ENCODE measurements at places on chromosomes 12 and 14.

DNA sequence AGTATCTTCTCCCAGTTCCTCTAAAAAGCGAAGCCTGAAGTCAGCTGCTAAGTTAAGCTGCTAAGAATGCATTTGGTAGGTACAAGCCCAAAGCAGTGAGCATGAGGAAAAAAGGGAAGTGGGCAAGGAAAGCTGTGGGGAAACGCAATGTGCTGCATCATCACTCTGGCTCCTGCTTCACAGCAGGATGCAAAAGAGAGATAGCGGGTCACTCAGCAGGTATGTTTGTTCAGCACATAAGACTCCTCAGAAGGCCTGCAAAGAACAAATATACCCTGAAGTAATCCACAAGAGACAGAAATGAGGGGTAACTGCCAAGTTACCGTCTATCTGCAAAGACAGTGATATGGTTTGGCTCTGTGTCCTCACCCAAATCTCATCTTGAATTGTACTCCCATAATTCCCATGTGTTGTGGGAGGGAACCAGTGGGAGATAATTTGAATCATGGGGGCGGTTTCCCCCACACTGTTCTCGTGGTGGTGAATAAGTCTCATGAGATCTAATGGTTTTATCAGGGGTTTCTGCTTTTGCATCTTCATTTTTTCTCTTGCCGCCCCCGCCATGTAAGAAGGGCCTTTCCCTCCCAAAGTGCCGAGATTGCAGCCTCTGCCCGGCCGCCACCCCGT is 127.4 kb upstream of the EGLN3 start:
- no peak for DNase-seq

DNA sequence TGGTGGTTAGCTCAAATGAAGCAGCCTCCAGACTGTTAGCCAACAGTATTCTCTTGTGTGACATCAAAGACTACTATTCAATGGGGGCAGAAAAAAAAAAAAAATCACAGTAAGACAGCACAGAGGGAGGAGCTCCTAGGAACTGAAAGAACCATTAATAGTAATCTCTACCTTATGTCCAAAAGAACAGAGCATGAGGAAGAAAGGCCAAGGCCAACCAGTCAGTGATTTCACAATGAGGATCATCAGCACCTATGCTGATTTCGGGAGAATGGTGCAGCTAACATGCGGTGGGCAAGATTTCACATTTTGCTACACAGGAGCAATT is 66.3 kb upstream of the SOX5 start:
- DNase-seq = no peak

DNA sequence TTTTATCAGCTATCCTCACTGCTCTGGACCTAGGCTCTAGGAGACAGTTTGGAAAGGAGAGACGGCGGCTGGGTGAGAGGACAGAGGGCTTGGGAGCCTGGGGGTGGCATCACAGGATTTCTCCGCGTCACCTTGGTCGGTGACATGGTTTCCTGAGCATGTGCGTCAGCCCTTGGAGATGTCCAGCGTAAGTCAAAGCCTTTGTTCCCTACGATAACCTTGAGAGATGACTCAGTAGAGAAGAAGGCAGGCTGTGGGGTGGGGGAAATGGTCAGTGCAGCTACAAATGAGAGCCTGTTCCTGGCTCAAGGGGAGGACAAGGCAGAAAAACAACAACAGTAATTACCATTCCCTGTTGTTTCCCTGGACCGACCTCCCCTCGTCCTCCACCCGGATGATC is 90.2 kb upstream of the TBX3 start:
- no peak for DNase-seq

DNA sequence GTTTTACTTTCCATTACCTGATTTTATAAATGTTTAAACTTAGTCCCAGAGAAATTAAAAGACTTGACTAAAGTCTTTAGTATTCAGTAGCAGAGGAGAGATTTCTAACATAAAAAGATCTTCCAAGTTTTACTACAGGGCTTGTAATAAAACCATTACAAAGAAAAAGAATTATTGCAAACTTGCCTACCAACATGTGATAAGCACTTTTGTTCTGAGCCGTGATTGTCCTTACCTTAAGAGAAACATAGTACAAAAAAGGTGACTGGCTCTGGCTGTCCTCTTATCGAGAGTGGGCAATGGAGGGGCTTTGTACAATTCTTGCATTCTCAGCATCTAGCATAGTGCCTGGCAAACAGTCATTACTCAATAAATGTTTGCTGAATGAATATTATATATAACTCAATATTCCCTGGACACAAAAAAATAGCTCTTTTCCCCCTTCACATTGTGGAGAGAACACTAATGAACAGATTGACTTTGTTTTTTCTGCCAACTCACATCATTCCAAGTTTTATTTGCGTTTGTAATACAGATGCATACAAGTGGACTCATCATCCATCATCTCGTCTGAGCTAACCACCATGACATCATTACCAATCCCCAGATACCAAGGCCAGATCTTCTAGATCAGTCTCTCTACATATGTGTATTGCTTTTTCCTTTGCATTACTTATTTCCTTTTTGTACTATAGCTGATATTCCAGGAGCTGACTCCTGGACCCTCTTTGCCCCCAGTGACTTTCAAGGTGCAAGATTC is 192.8 kb upstream of the EEA1 start:
- DNase-seq = no peak

DNA sequence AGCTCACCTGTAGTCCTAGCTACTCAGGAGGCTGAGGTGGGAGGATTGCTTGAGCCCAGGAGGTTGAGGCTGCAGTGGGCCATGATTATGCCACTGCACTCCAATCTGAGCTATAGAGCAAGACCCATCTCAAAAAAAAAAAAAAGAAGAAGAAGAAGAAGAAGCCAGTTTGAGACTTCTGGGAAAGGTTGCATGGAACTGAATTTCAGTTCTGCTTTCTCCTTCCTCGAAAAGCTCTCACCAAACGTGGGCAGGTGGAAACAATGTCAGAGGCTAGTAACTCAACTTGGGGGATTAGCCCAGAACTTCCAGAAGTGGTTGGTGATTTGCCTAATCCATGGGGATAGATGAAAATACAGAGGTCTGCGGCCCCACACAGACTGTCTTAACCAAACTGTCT is 18.7 kb downstream of the FLVCR2 start:
- DNase-seq = no peak

GRCh38 chr12:126385785-126386184 is 1320.5 kb downstream of the AACS start:
- no peak for DNase-seq

- DNase-seq = no peak
These were observed 204.5 kb upstream of the SFSWAP start for GRCh38 chr12:131506426-131506825.

DNA sequence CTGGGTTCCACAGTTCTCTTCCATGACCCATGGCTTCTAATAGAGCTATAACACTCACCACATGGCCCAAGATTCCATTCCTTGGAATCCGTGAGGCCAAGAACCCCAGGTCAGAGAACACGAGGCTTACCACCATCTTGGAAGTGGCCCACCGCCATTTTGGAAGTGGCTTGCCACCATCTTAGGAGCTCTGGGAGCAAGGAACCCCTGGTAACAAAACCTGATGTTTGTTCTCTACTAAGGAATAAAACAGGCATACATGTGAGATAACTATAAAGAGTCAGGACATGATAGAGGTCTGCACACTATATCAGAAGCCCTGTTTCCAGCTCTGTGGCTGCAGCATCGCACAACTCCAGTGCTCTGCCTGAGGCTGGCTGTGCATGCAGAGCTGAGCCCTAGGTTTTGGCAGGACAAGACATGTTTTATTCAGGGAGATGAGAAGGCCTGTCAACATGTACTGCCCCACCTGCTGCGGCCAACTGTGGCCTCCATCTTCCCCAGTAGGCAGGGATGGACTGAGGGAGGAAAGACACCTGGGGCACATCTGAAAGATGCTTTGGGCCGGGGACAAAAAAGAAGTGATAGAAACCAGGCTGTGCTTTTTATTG is 344.9 kb downstream of the DAD1 start:
- no peak for DNase-seq

GRCh38 chr12:129145381-129145780 is 292.1 kb downstream of the GLT1D1 start:
- no peak for DNase-seq

- no peak for DNase-seq
These were observed 477.5 kb upstream of the CCDC196 start for GRCh38 chr14:66008631-66009030.

DNA sequence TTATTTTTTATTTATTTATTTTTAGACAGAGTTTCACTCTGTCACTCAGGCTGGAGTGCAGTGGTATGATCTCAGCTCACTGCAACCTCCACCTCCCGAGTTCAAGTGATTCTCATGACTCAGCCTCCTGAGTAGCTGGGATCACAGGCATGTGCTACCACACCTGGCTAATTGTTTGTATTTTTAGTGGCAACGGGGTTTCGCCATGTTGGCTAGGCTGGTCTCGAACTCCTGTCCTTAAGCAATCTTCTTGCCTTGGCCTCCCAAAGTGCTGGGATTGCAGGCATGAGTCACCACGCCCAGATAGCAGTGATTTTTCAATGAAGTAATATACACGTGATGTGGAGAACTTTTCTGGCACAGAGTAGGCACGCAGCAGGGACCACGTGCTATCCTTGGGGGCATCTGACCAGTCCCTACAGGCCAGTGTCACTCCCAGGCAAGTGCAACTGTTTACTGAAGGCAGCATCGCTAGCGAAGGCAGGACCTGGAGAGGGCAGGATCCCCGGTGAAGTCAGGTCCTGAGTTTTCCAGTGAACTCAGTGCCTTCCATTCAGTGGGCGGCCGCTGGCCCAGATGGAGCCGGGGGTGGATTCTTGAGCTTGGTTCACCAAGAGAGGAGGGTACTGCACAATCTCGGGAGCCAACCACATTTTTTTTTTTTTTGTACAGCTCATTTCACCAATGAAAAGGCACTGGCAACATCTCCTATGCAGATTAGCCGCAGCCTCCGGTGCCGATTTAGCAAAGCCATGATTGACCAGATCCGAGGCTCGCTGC is 11.1 kb upstream of the CLMN start:
- DNase-seq = no peak

DNA sequence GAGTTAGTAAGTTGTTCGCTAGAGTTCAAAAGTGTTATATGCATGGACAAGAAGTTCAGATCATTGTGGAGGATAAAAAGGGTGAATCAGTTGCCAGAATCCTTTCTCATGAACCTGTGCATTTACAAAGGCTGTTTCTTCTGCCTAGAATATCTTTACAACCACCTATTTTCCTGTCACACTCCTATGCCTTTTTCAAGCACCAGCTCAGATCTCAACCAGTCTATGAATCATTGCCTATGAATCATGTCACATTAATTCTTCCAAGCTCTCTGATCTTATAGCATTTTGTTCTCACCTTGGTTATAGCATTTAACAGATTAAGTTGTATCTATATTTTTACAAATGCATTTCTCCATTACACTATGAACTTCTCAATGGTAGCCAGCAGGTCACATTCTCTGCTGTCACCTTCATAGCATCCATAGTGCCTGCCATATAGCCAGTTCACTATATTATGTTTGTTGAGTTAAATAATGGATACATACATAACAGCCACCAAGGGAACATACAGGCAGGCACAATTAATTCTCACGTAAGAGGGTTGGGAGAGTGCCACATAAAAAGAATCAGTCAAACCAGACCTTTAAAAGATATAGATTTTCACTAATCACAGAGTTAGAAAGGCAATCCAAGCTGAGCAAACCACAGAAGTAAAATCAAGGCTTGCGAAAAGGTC is 573.0 kb downstream of the FOXG1 start:
- DNase-seq = no peak

DNA sequence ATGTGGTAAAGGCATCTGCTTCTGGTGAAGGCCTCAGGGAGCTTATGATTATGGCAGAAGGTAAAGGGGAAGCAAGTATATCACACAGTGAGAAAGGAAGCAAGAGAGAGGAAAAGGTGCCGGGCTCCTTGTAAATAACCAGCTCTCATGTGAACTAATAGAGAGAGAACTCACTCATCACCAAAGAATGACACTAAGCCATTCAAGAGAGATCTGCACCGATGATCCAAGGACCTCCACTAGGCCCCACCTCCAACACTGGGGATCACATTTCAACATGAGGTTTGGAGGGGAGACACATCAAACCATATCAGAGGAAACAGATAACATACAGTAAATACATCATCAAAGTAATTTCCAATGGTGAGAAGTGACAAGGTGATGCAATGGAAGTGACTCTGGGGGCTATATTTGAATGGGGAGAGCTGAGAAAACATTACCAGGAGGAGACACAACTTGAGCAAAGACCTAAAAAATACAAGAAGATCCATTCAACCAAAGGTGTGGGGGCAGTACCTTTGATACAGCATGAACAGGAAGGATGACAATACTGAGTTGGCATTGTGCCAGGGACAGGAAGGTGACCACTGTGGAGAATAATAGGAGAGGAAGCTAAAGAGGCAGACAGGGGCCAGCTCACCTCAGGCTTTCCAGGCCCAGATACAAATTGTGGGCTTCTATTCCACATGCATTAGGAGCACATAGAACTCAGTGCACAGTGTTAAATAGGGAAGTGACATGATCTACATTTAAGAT is 134.4 kb upstream of the GRIP1 start:
- DNase-seq = no peak

DNA sequence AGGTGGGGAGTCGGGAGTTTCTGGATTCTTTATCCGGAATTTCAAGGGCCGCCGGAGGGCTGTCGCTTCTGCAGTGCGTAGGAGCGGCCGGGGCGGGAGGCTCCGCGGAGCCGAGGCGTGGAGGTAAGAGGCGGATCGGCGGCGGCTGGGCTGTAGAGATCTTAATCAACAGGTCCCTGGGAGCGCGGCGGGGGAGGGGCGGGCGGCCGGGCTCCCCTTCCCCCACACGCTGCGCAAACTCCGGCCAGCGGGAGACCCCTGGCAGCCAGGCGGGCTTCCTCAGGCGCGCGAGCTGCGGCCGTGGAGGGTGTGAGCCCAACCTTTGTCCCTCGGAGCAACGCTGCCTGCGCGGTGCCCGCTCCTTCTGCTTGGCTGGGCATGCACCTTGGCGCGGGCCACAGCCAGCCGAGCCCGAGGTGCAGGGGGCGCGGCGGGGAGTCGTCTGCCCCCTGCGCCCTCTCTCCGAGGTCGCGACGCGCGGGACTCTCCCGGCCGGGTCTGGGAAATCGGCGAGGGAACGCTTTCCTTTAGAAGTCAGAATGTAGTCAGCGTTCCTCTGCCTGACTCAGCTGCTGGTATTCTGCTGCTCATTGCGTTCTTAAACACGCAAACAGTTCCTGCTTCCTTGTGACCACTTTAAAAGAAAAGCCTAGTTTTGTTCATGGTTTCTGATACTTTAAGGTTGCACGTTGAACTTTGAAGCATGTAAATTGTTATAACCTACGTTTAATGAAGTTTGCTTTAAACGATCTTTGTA is at the start of gene PALS1:
TSS of gene PALS1 (plus strand) at position 25 of the 757 bp plus-strand sequence. CDS start 37,736 bp downstream, outside the sequence.
- peak; percentile 70 for DNase-seq

DNA sequence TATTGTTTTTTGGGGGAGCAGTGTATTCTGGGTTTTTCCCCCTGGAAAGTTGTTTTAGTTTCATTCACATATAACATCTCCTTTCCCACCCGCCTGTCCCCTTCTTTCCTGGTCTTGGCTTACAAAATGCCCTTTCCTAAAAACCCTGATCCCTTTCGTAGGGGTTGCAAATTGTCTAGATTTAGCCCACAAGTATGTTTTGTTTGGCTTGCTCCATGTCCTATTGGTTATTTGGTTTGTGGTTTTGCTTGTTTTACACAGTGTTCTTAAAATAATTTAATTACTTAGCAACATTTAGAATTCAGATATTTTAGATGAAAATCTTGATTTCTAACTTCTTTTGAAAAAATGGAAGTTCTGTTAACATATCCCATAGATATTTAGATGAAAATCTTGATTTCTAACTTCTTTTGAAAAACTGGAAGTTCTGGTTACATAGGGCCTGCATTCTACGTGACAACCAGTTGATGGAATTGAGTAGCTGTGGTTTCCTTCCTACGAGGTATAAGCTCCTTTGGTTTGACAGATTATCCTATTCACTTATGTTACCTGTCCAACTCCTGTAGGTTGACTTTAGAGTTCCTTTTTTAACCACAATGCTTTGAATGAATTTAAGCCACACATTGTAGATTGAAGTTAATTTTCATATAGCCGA is 89.2 kb upstream of the TMEM263 start:
- no peak for DNase-seq
